Activated CD8-positive, alpha-beta memory T cell treated with anti-CD3 and anti-CD28 coated beads, Interleukin-2, amount 10 ng/mL, durations not matched to agents 7 days and 5 days (primary cell): ENCODE measurements at places on chromosomes 2 and 18.

- DNase-seq = no peak
Measured at GRCh38 chr18:27724362-27724761, 452.6 kb downstream of the CDH2 start.

DNA sequence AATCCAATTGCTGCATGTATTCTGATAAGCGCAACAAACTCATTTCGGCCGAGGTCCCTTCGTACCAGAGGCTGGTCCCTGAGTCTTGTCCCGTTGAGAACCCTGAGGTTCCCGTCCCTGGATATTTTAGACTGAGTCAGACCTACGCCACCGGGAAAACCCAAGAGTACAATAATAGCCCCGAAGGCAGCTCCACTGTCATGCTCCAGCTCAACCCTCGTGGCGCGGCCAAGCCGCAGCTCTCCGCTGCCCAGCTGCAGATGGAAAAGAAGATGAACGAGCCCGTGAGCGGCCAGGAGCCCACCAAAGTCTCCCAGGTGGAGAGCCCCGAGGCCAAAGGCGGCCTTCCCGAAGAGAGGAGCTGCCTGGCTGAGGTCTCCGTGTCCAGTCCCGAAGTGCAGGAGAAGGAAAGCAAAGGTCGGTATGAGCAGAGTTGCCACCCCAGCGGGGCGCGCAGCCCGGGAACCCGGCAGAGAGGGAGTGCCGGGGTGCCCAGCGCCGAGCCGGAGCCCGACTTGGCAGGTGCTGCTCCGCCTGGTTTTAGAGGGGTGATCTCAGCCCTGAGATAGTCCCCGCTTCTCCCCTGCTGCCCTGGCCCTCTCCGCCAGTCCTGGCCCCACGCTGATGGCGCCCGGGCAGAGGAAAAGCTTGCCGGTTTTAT lies 714 bp downstream of the HOXD10 start:
- no peak for DNase-seq

GRCh38 chr2:212618636-212619035 lies 80.0 kb upstream of the ERBB4 start:
- no peak for DNase-seq

- DNase-seq = no peak
Measured at GRCh38 chr18:67278984-67279383, 237.5 kb downstream of the DSEL start.
